ENCODE measurements at places on chromosomes 12 and 14. TPM values are rescaled to one million over a fixed set of nuclear protein-coding genes. Genes with fewer than 3 reads are reported as not detected.

Gene METTL1
- 11.6 TPM for total RNA-seq

Gene SPX
- not detected for total RNA-seq

Gene LRIG3
- total RNA-seq: 71.5 TPM

Gene NR1H4
- 20.3 TPM for total RNA-seq

Gene TTC9
- total RNA-seq: 0.34 TPM

Gene SCARB1
- 66.1 TPM for total RNA-seq

Gene RNASE7
- 0.31 TPM for total RNA-seq

Gene TTC6
- 6.7 TPM for total RNA-seq

Gene BHLHE41
- 35.4 TPM for total RNA-seq

Gene EAPP
- total RNA-seq: 59.7 TPM

Data from left colon (tissue), 2 donors.